Naive thymus-derived CD8-positive, alpha-beta T cell (primary cell): ENCODE measurements at places on chromosomes 6 and 20.

GRCh38 chr20:47694021-47694818, 91.1 kb downstream of the SULF2 start:
- no peak for DNase-seq

GRCh38 chr6:13068586-13069210, 259.6 kb downstream of the TBC1D7 start:
- DNase-seq = no peak

DNA sequence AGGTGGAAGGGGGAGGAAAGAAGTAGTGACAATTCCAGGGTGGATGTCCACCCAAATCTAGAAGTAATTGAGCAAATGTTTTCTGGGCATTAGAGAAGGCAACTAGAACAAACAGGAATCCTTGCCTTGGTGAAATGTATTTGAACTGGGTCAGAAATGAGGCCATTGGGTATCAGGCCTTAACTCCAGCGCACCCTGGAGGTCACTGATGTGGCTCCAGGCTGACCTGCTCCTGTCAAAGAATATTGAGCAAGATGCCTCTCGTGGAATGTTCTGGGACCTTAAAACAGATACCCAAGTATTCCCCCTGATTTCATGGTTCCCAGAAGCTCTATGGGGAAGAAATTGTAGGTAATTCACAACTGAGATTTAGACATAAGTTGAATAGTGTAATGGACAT, 6.9 kb downstream of the HLA-DPB1 start:
- DNase-seq = no peak

DNA sequence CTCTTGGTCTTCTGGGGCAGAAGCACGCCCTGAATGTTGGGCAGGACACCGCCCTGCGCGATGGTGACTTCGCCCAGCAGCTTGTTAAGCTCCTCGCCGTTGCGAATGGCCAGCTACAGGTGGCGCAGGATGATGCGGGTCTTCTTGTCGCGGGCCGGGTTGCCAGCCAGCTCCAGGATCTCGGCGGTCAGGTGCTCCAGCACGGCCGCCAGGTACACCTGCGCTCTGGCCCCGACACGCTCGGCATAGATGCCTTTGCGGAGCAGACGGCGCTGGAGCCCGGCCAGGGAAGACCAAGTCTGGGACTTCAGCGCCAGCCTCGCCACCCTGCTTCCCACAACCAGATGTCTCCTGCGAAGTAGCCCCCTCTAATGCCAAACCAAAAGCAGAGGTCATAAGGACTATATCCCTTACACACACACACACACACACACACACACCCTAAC, 8.0 kb upstream of the SLC17A3 start:
- DNase-seq = peak; percentile 11

GRCh38 chr6:142002825-142003405, 129.8 kb upstream of the GJE1 start:
- no peak for DNase-seq

DNA sequence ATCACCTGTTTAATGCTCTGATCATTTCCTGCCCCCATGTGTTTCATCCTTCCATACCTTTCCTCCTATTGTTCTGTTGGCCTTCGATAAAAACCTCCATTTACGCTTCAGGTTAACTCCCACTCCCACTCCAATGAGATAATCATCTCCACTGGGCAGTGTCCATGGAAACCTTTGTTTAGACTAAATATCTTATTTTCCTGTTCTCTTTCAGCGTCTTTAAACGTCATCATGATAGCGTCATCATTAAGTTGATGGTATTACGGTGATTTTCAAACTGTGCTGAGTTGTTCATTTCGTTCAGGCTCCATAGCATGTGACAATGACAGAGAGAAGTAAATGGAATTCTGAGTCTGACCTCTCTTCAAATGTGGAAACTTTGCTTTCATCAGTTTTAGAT, 970.5 kb upstream of the SLC35B3 start:
- DNase-seq = no peak

GRCh38 chr6:8442150-8442549, 6.8 kb upstream of the SLC35B3 start:
- no peak for DNase-seq

- no peak for DNase-seq
Measured at GRCh38 chr6:7285416-7285815, 27.6 kb downstream of the SSR1 start.

DNA sequence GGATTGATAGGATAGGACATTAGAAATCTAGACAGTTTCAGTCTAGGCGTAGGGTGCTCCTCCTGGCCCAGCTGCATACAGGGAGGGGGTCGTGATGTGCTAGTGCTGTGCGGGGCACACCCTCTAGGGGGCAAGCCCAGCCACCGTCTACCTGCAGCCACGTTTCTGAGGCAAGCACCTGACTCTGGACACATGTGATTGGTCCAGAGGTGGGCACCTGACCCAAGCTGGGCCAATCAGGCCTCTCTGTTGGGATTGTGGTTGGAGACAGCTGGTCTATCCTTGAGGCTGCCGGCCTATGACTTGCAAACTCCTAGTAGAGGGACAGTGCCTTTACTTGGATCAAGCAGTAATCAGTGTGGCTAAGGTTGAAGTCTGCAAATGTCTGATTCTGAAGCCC, 317.1 kb downstream of the BMP7 start:
- DNase-seq = no peak

GRCh38 chr6:52667572-52667971, 3.3 kb upstream of the TMEM14A start:
- DNase-seq = no peak

GRCh38 chr20:55782224-55782911, 223.0 kb downstream of the CBLN4 start:
- no peak for DNase-seq

- no peak for DNase-seq
Measured at GRCh38 chr6:106623039-106623438, 6.3 kb downstream of the RTN4IP1 start.

DNA sequence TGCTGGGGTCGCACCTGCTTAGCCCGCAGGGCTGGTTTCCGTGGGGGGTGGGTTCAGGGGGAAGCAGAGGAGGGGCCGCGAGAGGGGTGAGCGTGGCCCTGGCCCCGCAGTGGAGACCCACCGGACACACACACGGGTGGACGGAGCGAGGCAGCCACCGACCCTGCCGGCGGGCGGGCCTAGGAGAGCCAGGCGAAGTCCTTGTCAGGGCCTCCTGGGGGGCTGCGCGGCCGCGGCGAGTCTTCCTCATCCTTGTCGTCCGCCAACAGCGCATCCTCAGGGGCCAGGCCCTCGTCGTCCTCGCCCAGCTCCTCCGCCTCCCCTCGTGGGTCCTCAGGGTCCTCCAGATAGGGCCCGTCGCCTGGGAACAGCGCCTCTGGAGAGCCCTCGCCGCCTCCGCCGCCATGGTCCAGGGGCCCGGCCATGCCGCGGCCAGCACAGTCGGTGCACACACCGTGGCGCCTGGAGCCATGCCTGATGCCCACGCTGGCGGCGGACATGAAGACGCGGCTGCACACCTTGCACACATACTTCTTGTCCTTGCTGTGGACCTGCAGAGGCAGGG, 7.3 kb downstream of the SLC2A4RG start:
- no peak for DNase-seq

GRCh38 chr20:10469599-10469998, 34.5 kb downstream of the SLX4IP start:
- no peak for DNase-seq

DNA sequence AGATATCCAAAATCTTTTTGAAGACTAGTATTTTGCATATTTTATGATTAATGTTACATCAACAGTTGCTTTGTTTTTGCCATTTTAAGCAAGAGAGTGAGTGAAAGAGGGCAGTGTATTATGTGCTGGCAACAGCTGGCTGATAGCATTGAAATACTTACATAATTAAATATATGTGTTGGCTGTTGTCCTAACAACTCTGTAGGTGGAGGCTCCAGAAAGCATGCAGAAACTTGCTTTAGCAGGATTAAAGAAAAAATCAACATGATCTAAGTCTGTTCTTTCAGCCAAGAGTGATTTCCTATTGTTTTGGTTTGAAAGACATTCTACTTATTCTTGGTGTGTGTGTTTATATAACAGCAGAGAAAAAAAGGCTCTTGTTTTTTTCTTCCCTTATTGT, 127.5 kb downstream of the CDKAL1 start:
- no peak for DNase-seq

GRCh38 chr20:18633411-18633810, 45.6 kb downstream of the DTD1 start:
- DNase-seq = no peak

DNA sequence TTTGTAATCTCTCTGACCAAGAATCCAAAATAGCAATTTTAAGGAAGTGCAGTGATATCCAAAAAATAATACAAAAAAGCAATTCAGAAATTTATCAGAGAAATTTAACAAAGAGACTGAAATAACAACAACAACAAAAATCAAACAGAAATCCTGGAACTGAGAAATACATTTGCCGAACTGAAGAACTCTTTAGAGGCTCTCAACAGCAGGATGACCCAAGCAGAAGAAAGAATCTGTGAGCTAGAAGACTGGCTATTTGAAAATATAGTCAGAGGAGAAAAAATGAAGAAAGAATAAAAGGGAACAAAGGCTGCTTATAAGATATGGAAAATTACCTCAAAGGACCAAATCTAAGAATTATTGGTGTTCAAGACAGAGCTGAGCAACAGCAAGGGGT, 22.6 kb downstream of the GABRR1 start:
- no peak for DNase-seq

DNA sequence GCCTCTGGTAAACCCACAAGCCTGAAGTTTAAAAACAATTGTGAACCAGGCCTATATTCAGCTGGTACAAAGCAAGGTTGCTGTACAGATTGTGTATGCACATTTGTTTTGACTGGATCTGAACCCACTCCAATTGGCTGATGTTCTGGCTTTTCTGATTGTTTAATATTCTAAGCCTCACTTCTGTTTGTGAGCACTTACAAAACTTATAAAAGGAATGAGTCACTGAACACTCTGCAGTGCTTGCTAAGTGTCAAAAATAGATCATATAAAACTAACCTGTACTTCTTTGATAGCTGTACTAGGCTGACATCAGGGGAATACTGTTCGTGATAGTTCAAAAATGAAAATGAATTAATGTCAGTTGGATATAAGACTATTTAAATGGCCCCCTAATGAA, 12.1 kb downstream of the COL21A1 start:
- no peak for DNase-seq

DNA sequence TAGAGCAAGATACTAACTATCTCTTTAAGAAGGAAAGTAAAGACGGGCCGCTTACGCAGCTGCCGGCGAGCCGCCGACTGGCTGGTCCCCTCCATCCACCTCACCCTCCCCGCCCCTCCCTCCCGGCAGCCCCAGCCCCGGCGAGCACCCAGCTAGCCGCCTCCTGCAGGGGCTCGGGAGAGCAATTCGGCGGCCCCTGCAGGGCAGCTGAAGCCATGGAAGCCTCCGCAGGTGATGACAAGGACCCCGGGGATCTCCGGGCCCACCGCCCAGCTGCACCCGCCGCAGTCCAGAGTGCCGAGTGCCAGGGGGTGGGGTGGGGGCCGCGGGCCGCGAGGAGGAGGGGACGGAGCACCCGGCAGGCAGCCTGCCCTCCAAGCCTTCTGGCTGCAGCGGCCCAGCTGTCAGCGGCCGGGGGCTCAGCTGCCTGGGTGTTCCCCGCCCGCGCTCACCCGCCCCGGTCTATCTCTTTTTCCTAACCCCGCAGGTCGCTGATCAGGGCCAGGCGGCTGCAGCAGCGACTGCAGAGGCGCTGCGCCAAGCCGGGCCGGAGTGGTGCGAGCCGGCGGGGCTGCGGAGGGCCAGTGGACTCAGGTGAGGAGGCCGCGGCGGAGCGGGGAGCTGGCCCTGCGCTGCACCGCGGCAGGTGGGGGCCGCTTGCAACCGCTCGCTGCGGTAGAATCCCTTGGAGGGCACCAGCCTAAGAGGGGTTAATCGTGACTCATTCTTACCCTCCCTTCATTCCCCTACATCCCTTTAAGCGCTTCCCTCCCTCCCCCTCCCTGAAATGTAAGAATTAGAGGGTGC, at the start of gene SNPH:
SNPH (plus strand) TSS at position 128 of the 807 bp plus-strand sequence. CDS start 29,946 bp downstream, outside the sequence.
- peak; percentile 74 for DNase-seq

- no peak for DNase-seq
Measured at GRCh38 chr20:25025986-25026605, 31.8 kb downstream of the ACSS1 start.

DNA sequence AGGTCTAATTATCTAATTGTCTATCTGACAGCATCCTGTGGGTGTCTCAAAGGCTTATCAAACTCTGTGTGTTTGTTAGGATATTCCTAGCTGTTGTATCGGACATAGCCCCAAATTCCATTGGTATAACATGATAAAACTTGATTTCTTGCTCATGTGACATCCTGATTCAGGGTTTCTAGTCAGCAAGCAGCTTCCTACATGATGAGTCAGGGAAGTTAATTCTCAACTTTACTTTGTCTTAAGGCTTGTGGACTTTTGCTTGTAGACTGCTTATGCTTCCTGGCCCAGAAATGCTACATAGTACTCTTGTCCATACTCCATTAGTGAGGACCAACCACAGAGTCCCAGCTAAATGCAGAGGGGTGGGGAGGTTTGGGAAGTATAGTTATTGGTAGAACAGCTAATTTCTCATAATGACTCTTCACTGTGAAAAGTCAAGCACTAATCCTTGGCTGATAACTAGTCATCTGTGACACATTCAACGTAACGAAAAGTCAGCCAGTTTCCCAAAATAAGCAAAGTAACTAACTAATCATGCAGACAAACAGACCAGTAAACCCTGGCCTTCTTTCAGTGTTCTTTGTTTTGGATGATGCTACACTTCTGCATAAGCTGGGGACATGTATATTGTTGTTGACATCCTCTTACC, 25.8 kb downstream of the NKAIN2 start:
- no peak for DNase-seq
